Frontal cortex (tissue), 4 donors: ENCODE measurements at places on chromosomes 16 and 17.

DNA sequence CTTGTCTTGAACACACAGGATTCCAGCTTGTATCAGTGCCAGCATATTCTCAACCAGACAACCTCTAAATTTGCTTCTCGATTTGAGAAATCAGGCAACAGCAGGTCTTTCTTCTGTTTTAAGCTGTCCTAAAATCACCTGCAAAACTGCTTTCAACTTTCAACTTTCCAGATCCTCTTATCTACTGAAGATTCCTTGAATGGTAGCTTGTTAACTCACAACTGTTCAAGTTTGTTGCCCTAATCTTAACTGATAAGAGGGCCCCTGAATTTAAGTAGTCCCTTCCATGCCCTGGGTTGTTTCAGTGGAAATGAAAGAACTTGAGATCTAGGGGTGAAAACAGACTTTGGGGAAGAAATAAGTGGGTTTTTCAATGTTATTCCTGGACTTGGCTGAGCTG is 57.2 kb downstream of the CHD9 start:
- no peak for DNase-seq

DNA sequence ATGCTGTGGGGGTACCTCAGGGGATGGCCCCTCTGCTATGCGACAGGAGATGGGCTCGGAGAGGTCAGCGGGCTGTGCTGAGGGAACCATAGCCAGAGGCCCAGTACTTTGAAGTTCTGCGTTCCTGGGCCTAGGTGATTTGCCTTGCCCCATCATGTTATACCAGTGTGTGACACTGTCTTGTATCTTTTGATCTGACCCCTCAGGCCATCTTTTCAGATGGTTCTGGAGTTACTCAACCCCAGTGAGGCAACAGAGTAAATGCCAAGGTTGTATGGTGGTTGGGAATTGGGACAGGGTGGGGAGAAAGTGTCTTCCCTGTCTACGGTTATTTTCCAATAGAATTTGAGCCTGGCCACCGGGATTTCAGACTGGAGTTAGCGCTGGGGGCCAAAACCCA is 8.5 kb downstream of the MSI2 start:
- no peak for DNase-seq

- DNase-seq = no peak
Observed at GRCh38 chr17:28956861-28957260, 5.5 kb upstream of the PHF12 start.

DNA sequence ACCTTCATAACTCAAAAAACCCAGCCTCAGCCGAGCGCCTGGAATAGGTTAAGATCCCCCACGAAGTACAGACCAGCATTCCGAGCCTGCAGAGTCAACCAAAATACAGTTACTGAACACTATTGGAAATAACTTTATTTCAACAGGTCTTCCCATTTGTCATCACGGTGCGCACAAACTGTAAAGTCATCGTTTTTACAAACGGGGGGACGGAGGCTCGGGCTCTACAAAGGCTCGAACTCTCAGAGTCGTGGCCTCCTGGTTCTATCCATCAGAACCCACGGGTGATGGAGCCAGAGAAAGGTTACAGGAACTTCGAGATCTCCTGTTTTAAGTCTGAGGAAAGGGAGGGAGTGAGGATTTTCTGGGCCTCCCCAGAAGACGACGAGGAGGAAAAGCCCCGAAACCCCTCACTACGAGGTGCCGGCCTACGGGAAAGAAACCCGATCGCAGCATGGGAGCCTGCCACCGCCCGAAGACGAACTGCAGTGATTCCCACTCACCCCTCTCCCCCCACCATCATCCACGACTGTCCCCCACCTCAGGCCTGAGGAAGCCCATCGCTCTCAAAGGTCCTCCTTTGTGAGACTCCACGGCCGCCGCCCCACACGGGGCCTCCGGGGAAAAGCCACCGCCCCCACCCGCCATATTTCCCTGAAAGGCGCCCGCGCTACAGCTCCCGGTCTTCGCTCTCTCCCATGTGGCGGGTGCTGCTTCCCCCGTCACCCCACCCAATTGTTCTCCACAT is 917 bp downstream of the YWHAE start:
- DNase-seq = no peak

- DNase-seq = no peak
Observed at GRCh38 chr16:85173146-85173980, 61.1 kb upstream of the CIBAR2 start.

DNA sequence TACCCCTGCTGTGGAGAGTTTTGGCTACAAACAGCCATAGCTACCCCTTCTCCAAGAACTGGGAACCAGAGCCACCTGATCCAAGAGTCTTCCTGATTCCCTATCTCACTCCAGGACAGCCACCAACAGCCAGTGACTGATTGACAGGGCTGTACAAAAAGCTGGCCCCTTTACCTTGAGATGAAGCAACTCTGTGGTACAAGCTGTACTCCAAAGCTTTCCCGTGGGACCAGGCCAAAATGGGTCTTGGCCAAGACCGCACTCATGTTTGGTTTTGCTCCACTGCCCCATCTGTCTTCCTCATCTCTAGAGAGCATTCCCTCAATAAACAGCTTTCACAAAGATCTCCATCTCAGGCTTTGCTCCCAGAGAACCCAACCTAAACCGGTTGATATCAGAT is 43.6 kb downstream of the RNF157 start:
- DNase-seq = no peak

DNA sequence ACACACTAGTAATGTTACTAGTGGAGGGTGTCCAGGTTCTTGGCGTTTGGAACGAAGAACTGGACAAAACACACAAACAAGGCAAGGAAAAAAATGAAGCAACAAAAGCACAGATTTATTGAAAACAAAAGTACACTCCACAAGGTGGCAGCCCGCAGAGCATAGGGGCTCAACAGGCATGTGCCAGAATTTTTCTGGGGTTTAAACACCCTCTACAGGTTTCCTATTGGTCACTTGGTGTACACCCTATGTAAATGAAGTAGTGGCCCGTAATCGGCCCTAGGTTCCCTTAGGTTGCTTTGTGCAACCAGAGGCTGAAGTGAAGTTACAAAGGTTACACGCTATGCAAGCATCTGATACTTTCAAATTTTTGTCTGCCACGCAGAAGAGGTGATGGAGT is 8.1 kb downstream of the OR2C1 start:
- no peak for DNase-seq

- no peak for DNase-seq
Observed at GRCh38 chr17:1108765-1109605, 70.8 kb downstream of the ABR start.

- DNase-seq = no peak
Observed at GRCh38 chr16:77207030-77207429, 7.8 kb downstream of the SYCE1L start.

- no peak for DNase-seq
Observed at GRCh38 chr17:76650504-76650903, 6.9 kb upstream of the ST6GALNAC1 start.

GRCh38 chr16:66728117-66728787 is 23.2 kb downstream of the DYNC1LI2 start:
- DNase-seq = no peak

DNA sequence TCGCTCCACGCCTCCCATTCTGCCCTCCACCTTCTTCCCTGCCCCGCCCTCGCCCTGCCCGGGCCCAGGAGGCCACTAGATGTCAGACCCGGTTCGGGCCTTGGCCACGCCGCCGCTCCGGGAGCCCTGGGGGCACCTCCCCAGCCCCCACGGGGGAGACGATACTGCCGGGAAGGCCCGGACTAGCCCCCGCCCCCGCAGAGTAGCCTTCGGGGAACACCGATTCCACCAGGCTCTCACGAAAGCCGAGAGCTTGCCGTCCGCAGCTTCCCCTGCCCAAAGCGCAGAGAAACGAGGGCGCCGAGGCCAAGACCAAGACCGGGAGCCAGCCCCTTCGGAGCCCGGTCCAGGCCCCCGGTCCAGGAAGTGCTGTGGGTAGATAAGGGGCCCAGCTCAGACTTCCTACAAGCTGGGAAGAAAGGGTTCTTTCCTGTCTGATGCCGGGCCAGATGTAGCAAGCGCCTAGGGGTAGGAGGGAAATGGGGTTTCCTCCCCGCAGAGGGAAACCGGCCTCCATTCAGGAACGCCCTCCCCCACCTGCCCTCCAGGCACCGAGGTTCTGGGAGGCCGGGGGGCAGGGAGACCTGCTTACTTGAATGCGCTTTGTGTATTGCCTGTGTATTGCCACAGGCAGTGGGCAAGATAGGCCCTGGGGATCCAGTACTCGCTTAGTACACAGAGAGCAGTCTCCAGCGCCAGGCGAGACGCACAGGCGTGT is 806 bp upstream of the CYB561 start:
- DNase-seq = no peak

DNA sequence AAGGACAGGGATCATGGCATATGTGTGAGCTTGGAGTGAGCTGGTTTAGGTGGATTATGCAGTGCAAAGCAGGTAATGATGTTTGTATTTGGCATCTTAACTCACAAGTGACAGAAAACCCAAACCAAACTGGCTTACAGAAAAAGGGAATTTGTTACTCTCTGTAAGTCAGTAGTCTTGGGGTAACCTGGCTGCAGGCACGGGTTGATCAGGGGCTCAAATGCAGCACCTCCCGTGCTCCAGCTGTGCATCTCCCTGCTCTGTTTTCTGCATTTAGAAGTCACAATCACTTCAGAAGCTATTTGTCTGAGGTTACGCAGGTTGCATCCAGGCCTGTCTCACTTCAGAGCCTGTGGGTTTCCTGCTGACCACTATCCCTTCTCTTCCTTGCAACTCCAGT is 354.3 kb downstream of the CPPED1 start:
- DNase-seq = no peak

GRCh38 chr17:75182319-75182568 is 515 bp downstream of the SUMO2 start:
- no peak for DNase-seq
